ENCODE measurements at places on chromosomes 11 and 22. TPM values are rescaled to one million over a fixed set of nuclear protein-coding genes. Genes with fewer than 3 reads are reported as not detected.

CD3E gene
- total RNA-seq: 555 TPM

EHF gene
- total RNA-seq: 0.43 TPM

CARNS1 gene
- 11.2 TPM for total RNA-seq

GP1BB gene
- total RNA-seq: 0.19 TPM

OR2AT4 gene
- total RNA-seq: not detected

DNA sequence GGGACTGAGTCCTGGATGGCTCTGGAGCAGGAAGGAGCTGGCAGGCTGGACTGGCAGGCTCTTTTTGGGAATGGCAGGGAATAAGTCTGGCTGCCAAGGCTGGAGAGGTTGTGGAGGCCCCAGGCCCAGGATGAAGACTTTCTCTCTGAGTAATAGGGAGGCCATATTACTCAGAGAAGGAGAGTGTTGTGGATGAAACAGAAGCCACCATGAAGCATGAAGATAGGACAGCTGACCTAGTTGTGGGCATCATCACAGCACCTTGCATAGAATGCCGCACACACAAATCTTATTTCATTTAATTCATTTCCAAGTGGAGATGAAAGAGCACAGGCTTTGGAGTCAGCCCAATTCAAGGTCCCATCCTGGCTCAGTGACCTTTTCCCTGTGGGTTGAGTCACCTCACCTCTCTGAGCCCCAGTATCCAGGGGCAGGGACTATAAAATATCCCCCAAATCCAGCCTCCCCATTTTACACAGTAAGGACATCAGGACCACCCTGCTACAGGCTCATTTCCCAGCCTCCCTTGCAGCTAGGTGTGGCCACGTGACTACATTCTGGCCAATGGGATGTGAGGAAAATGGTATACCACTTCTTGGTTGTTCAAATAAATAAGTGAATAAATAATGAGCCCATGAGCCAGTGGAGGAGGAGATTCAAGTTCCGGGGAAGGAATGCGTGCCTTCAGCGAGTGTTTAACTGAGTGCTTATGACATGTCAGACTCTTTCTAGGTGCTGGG, 9.4 kb downstream of the CYTH4 start:
- no peaks in the 10 kb centered on the region for H3K27me3 ChIP-seq
- H3K4me3 ChIP-seq: no peak overlapping the region
- H3K27ac ChIP-seq: no peak overlapping the region
- DNase-seq: no peak

DNA sequence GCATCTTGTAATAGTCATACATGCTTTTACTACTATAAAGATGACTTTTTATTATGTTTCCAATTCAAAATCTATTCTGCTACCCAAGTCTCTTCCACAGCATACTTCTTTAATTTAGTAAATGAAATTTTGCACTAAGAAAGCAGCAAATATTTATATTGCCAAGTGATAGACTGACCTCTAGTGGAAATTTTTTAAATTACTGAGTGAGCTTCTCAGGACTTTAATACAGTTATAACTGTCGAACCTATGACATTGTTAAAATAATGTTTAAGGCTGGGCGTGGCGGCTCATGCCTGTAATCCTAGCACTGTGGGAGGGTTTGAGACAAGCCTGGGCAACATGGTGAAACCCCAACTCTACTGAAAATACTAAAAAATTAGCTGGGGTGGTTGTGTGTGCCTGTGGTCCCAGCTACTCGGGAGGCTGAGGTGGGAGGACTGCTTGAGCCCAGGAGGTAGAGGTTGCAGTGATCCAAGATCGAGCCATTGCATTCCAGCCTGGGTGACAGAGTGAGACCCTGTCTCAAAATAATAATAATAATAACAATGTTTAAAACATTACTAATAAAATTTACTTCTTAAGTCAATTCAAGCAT, 27.3 kb downstream of the STK33 start:
- no peaks in the 10 kb centered on the region for H3K4me1 ChIP-seq
- no peak overlapping the region for H3K4me3 ChIP-seq
- H3K27me3 ChIP-seq: no peaks in the 10 kb centered on the region

- H3K36me3 ChIP-seq: no peaks in the 10 kb centered on the region
- H3K4me3 ChIP-seq: no peak overlapping the region
- H3K27ac ChIP-seq: no peak overlapping the region
- no peak for DNase-seq
Observed at GRCh38 chr11:11359611-11360010, 6.6 kb upstream of the CSNK2A3 start.

DNA sequence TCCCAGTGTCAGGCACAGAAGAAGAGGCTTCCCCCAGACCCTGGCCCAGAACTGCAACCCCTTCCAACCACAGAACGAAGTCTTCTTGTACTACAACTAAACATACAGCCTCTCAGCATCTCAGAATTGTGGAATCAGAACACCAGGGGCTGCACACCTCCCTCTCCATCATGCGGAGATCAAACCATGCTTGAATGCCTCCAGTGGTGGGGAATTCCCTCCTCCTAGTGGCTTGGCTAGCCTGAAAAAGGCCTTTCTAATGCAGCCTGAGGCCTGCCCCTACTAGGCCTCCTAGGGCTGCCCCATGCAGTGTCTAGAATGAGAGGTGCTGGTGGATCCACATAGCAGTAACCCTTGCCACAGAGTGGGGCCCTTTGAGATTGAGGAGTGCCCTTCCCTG, 62.7 kb downstream of the WNT7B start:
- DNase-seq: no peak
- H3K4me3 ChIP-seq: no peak overlapping the region
- H3K27ac ChIP-seq: no peak overlapping the region
- peaks cover 33% of the 10 kb centered on the region for H3K27me3 ChIP-seq
- H3K36me3 ChIP-seq: no peaks in the 10 kb centered on the region
- H3K4me1 ChIP-seq: no peaks in the 10 kb centered on the region

DNA sequence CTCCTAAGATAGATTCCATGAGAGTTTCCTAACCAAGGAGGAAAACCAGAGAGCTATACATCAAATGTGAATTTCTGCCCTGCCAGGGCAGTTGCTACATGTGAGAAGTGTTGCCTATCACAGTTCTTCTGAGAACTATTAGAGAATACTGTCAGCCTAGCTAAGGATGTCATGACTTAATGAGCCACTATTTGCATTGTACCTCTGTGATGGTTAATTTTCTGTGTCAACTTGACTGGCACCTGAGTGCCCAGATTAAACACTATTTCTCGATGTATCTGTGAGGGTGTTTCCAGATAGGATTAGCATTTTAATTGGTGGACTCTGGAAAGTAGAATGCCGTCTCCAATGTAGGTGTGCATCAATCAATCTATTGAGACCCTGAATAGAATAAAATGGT, 1.7 kb upstream of the TCN1 start:
- H3K36me3 ChIP-seq: no peaks in the 10 kb centered on the region
- no peak overlapping the region for H3K27ac ChIP-seq
- DNase-seq: no peak
- H3K4me1 ChIP-seq: no peaks in the 10 kb centered on the region

DNA sequence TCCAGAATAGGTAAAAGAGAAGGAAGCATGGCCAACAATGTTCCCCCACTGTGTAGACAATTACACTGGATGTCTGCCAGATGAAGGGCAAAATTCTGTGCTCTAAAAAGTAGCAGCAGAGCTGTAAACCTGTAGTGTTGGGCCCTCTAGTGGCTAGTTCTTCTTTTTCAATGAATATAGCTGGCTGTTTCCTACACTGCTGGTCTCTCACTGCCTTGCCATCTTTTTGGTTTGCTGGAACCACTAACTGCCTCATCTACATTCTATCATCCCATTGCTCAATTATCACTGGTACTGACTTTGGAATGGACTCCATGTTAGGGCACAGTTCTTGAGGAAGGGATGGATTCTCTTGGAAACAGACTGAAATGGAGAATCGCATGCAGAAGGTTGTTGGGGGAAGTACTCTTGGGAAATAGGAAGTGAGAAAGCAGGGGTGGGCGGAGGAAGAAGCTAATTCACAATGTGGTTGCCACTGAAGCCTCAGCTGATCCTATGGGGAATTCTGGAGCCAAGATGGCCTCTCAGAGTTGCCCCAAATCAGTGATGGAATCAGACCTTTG, 17.9 kb downstream of the KCNE3 start:
- H3K36me3 ChIP-seq: no peaks in the 10 kb centered on the region
- H3K4me3 ChIP-seq: no peak overlapping the region
- no peak overlapping the region for H3K27ac ChIP-seq
- peaks cover 5% of the 10 kb centered on the region for H3K4me1 ChIP-seq
- DNase-seq: peak; percentile 35

DNA sequence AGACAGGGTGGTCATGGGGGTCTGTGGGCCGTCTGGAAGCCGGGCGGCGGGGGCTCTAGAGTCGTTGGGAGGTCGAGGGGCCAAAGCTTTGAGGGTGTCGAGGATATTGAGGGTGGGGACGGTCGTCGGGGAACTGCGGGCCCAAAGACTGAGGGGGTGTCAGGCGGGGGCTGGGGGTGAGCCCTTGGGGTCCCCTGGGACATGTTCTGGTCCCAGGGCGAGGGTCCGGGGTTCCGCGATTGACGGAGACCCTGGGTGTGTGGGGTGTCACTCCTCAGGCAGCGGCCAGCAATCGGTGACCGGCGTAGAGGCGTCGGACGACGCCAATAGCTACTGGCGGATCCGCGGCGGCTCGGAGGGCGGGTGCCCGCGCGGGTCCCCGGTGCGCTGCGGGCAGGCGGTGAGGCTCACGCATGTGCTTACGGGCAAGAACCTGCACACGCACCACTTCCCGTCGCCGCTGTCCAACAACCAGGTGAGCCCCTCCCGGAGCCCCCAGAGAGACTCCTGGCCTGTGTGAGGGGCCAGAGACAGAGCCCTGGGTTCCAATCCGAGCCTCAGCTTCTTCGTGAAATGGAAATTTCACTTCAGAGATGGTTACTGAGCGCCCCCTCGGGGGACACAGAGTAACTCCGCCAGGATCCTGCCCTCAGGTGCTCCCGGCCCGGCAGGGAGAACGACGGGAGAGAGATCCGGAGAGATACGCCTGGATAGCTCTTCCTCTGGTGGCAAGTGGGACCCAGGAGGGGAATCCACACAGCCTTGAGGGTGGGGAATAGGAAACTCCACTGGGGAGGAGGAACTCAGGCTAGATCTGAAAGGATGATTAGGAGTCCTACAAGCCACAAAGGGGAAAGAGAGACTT, 714 bp downstream of the SDF2L1 start:
- H3K27ac ChIP-seq: peak overlapping the region; percentile 52
- peak overlapping the region; percentile 56 for H3K4me3 ChIP-seq
- H3K4me1 ChIP-seq: peaks cover 7% of the 10 kb centered on the region
- no peaks in the 10 kb centered on the region for H3K36me3 ChIP-seq

GRCh38 chr11:27060816-27061460, 20.3 kb downstream of the BBOX1 start:
- no peaks in the 10 kb centered on the region for H3K4me1 ChIP-seq
- no peak for DNase-seq

DNA sequence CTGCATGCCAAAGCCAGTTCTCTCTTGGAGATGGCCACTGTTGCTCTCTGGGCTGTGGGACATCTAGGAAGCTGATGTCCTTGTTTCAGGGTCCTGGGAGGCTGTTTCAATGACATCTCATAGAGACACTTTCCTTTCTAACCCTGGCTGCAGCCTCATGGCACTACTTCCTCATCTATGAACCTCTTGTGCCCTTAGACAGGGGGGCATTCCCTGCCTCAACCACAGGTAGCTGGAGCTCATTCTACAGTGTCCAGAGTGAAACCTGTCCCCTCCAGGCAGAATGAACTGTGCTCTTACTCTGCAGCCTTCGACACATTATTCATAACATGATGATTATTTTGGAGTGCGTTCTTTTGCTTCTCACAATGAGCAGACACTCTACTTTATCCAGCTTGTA, 309.2 kb downstream of the ST3GAL4 start:
- no peaks in the 10 kb centered on the region for H3K36me3 ChIP-seq
- no peak overlapping the region for H3K4me3 ChIP-seq
- DNase-seq: no peak
- H3K4me1 ChIP-seq: no peaks in the 10 kb centered on the region
- H3K27ac ChIP-seq: no peak overlapping the region
- H3K27me3 ChIP-seq: peaks cover 2% of the 10 kb centered on the region
